ENCODE measurements at places on chromosomes 13 and 19.
A peak's percentile ranks its signal among the peaks of the same experiment; 100 is the strongest.

DNA sequence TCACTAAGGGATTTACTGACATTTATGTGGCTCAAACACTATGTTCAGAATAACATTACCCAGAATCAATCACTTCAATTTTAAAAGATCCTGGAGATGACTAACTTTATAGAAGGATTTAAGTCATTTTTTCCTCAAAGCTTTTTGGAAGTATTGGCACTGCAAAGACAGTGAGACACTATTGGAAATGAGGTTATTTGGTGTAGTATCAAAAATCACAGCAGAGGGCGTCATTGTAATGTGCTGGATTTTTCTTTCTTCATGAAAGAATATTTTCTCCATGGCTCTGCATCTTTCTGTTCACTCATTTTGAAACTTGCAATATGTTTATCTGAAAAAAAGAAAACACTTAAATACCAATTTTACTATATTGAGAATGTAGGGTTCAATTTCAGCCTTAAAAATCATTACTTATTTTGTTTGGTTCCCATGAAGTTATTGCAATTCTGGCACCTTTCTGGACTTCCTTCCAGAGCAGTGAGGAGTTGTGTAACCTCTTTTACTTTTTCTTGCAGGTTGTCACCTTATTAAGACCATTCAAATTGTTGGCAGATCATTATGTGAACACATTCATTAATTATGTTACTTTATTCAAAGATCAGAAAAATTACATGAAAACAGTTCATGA, 3.7 kb upstream of the CSNK1A1L start:
- peak; percentile 34 for DNase-seq

- DNase-seq, result no peak
Observed at GRCh38 chr13:72774019-72774418, 7.7 kb downstream of the DIS3 start.

DNA sequence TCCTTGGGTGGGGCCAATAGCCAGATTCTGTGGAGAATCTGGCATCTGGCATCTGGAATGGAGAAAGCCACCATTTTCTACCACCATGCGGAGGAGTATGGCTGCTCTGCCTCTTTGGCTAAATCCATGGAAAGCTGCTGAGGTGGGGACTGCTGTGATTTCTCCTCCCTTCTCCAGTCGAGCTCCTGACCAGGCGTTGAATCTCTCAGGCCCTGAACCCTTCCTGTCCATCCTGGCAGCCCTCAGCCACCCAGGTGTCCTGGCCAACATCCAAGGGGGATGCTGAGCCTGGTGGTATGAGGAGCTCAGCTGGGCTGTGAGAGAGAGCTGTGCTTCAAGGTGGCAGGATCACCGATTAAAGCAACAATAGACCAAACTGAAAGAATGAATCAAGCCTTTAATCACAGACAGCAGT, 17.4 kb upstream of the SIGLEC6 start:
- DNase-seq, result no peak

- peak; percentile 49 for DNase-seq
Observed at GRCh38 chr19:37655689-37656371, 565 bp upstream of the ZFP30 start.

GRCh38 chr19:34534206-34534605, 52.6 kb downstream of the WTIP start:
- no peak for DNase-seq

- peak; percentile 51 for DNase-seq
Observed at GRCh38 chr13:59776924-59777690, 386.6 kb downstream of the DIAPH3 start.

DNA sequence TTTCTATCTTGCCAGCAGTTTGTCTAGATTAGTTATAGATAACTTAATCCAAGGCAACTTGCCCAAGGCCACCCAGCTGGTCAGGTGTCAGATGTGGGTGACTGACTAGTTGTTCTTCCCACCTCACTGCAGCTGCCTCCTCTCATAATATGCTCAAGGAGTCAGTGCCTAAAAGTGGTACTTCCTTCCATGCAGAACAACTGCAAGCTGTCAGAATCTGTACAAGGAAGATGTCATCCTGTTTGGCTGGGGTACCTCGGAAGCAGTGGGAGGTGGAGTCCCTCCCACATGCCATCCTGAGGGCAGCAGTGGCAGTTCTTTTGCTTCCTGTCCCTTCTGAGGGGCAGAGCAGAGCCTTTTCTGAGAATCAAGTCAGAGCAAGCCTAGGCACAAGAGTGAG, 193.2 kb upstream of the RFC3 start:
- no peak for DNase-seq

DNA sequence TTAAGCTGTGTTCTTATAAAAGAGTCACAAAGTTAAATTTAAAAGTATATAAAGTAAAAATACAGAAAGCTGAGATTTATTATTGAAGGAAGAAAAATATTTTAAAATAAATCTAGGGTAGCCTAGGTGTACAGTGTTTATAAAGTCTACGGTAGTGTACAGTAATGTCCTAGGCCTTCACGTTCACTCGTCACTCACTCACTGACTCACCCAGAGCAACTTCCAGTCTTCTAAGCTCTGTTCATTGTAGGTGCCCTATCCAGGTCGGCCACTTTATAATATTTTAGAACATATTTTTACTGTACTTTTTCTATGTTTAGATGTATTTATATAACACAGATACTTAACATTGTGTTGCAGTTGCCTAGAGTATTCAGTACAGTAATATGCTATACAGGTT, 47.4 kb downstream of the NDFIP2 start:
- no peak for DNase-seq

DNA sequence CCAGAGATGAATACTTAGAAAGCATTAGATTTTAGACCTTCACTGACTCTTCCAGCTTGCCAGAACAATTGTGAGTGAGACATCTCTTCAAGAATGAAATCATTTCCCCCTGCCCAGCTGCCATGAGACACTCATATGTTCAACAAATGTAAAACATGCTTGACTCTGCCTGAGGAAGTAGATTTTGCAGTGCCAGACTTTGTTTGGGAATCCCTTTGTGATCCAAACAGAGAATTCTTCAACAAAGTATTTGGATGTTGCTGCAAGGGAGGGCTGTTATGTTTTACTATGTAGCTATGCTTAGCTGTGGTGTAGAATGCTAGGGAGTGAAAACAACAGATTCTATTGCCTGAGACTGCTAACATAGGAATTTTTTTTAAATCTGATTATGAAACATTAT, 416.4 kb downstream of the DCT start:
- DNase-seq, result peak; percentile 38

GRCh38 chr13:73224703-73225102, 165.9 kb downstream of the KLF5 start:
- no peak for DNase-seq

DNA sequence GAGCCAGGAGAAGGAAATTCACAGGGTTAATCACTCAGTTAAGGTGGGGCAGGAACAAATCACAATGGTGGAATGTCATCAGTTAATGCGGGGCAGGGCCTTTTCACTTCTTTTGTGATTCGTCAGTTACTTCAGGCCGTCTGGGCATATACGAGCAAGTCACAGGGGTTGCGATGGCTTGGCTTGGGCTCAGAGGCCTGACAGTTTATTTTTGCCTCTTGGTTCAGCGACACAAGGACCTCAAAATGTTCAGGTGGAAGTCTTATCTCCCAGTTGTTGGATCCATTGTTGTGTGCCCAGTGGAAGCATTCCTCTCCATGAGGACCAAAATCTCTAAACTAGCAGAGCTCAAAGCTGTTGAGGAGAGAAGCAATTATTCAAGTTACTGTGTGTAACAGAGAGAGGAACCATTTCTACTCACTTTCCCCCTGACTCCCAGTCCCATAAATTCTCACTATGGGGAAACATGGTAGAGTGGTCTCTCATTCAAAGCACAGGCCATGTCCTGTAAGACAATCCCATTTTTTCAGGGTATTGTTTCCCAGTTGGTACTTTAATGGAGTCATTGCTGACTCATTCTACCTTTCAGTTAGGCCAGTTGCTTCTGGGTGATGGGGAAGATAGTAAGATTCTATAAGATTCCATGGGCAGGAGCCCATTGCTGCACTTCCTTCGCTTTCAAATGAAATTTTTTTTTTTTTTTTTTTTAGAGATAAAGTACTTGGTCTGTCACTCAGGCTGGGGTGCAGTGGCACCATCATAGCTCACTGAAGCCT, 8.8 kb upstream of the COX7A1 start:
- DNase-seq, result no peak

DNA sequence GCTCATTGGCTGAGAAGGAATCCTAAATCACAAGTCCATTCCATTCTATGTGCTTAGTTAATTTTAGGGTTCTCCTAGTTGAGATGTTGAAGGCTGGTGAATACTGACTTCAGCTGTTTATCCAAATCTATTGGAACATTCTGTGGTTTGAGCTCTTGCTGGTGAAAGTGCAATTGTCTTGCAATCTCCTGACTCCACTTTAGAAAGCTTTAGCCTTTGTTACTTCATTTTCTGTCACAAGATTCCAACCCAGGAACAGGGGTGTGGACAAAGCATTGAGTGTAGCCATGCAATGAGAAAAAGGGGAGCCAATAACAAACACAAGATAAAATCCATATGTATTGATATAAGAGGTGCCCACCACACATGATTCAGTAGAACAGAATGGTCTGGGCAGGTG, 15.0 kb downstream of the CEACAM21 start:
- DNase-seq, result no peak

GRCh38 chr13:42377640-42378382, 105.9 kb downstream of the AKAP11 start:
- DNase-seq, result no peak

GRCh38 chr19:2468596-2468995, 7.3 kb upstream of the GADD45B start:
- no peak for DNase-seq

DNA sequence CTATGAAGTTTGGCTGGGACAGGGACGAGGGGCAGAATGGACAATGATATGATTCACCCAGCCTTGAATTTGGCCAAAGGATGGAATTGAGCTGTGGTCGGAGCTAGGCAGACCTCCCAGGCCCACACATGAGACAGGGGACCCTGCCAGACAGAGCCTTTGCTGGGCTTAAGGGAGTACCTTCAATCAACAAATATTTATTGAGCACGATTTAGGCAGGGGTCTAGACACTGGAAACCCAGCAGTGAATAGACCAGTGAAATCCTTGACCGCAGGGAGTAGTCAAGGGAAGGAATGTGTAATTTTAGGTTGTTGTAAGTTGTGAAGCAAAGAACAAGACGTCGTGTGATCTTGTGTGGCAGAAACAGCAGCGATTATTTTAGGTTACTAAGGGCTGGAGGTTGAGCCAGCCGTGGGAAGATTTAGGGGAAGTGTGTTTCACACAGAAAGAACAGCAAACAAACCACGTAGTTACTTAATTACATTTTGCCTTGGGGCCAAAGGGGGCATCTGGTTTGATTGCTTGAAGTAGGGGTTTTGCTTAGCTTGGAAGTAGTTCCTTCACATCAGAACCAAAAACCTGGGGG, 16.9 kb upstream of the AP1M2 start:
- DNase-seq, result no peak

GRCh38 chr13:36817996-36818803, 822 bp upstream of the RFXAP start:
- no peak for DNase-seq

DNA sequence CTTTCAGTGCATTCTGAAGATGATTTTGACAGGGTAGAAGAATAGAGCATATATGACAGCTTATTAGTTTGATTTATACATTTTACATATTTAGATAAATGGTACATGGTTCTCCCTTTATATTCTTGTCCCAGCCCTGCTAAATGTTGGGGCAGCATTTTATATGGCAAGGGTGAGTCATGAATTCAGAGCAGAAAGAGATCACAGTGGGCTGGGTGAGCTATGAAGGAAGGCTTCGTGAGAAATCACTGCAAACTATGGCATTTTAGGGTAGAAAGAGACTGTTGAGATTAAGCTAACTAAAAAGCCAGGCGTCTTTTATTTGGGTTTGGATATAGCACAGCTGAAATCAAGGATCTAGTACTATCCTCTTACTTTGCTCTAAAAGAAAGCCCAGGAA, 23.9 kb upstream of the METTL21C start:
- no peak for DNase-seq

GRCh38 chr13:107339209-107339608, 771.3 kb upstream of the ARGLU1 start:
- DNase-seq, result no peak

- DNase-seq, result no peak
Observed at GRCh38 chr13:20402881-20403280, 122.8 kb downstream of the CRYL1 start.

All from GM04504 (cell line).